ENCODE measurements at places on chromosomes 13 and 19. TPM values are rescaled to one million over a fixed set of nuclear protein-coding genes. Genes with fewer than 3 reads are reported as not detected.

CYP4F12 gene
- polyA plus RNA-seq: 17.3 TPM

ZNF43 gene
- polyA plus RNA-seq: 7.2 TPM

ZNF560 gene
- polyA plus RNA-seq: not detected

ZNF135 gene
- polyA plus RNA-seq: 10.1 TPM

CA11 gene
- 24.5 TPM for polyA plus RNA-seq

GFY gene
- polyA plus RNA-seq: not detected

KLK1 gene
- polyA plus RNA-seq: 0.39 TPM

ELSPBP1 gene
- polyA plus RNA-seq: not detected

ATP4A gene
- not detected for polyA plus RNA-seq

CEACAM1 gene
- polyA plus RNA-seq: 1.9 TPM

C13orf42 gene
- 0.01 TPM for polyA plus RNA-seq

C3 gene
- polyA plus RNA-seq: 475 TPM

RASGRP4 gene
- polyA plus RNA-seq: 1.0 TPM

PAN3 gene
- 2.8 TPM for polyA plus RNA-seq

HIF3A gene
- polyA plus RNA-seq: 204 TPM

KDM4B gene
- polyA plus RNA-seq: 12.4 TPM

ZNF850 gene
- polyA plus RNA-seq: 0.80 TPM

KCTD12 gene
- 15.5 TPM for polyA plus RNA-seq

NAPA gene
- 135 TPM for polyA plus RNA-seq

PNMA8B gene
- polyA plus RNA-seq: 0.81 TPM

KLK12 gene
- polyA plus RNA-seq: not detected

TYROBP gene
- polyA plus RNA-seq: 60.9 TPM

UQCRFS1 gene
- 18.7 TPM for polyA plus RNA-seq

CDX2 gene
- polyA plus RNA-seq: not detected

CRX gene
- not detected for polyA plus RNA-seq

SERTM1 gene
- 0.22 TPM for polyA plus RNA-seq

URAD gene
- 0.07 TPM for polyA plus RNA-seq

C19orf81 gene
- polyA plus RNA-seq: 1.8 TPM

ANGPTL8 gene
- polyA plus RNA-seq: 3.9 TPM

ZNF567 gene
- polyA plus RNA-seq: 2.1 TPM

DDX49 gene
- 44.4 TPM for polyA plus RNA-seq

C1QTNF9 gene
- polyA plus RNA-seq: 4.5 TPM

TPTE2 gene
- polyA plus RNA-seq: not detected

ADAMTS10 gene
- polyA plus RNA-seq: 34.5 TPM

SMIM17 gene
- polyA plus RNA-seq: 0.44 TPM

LILRB5 gene
- 9.1 TPM for polyA plus RNA-seq

FSD1 gene
- polyA plus RNA-seq: 0.10 TPM

HSH2D gene
- 0.51 TPM for polyA plus RNA-seq

CALR3 gene
- not detected for polyA plus RNA-seq

NCR1 gene
- polyA plus RNA-seq: not detected

KPNA3 gene
- polyA plus RNA-seq: 31.5 TPM

UBE2L5 gene
- polyA plus RNA-seq: 0.04 TPM

APOC4 gene
- polyA plus RNA-seq: not detected

NALCN gene
- 3.1 TPM for polyA plus RNA-seq

PRTN3 gene
- polyA plus RNA-seq: 0.12 TPM

ZNF844 gene
- 2.3 TPM for polyA plus RNA-seq

MAST1 gene
- polyA plus RNA-seq: 0.07 TPM

TTYH1 gene
- 3.1 TPM for polyA plus RNA-seq

CEACAM3 gene
- polyA plus RNA-seq: not detected

MICU2 gene
- polyA plus RNA-seq: 49.2 TPM

All from heart right ventricle (tissue), 16 donors.